ENCODE measurements at places on chromosomes 5 and 9. TPM values are rescaled to one million over a fixed set of nuclear protein-coding genes. Genes with fewer than 3 reads are reported as not detected.

GRCh38 chr5:71705421-71705820, 13.7 kb upstream of the CARTPT start:
- no peak overlapping the region for H3K4me3 ChIP-seq
- no peak overlapping the region for H3K27ac ChIP-seq
- H3K27me3 ChIP-seq: peaks cover 5% of the 10 kb centered on the region
- no peaks in the 10 kb centered on the region for H3K36me3 ChIP-seq
- DNase-seq: no peak
- peaks cover 13% of the 10 kb centered on the region for H3K4me1 ChIP-seq

DNA sequence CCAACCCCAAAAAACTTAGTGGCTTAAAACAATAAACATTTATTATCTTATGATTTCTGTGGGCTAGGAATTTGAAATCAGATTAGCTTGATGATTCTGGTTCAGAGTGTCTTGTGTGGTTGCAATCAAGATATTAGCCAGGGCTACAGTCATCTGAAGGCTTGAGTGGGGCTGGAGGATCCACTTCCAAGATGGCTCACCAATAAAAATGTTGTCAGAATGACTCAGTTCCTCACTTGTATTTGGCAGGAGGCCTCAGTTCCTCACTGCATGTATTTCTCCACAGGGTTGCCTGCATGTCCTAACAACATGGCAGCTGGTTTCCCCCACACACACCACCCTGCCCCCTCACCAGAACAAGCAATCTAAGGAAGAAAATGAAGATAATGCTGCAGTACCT, 98.2 kb upstream of the NIPBL start:
- no peak for DNase-seq
- no peaks in the 10 kb centered on the region for H3K4me1 ChIP-seq
- no peaks in the 10 kb centered on the region for H3K27me3 ChIP-seq

DNA sequence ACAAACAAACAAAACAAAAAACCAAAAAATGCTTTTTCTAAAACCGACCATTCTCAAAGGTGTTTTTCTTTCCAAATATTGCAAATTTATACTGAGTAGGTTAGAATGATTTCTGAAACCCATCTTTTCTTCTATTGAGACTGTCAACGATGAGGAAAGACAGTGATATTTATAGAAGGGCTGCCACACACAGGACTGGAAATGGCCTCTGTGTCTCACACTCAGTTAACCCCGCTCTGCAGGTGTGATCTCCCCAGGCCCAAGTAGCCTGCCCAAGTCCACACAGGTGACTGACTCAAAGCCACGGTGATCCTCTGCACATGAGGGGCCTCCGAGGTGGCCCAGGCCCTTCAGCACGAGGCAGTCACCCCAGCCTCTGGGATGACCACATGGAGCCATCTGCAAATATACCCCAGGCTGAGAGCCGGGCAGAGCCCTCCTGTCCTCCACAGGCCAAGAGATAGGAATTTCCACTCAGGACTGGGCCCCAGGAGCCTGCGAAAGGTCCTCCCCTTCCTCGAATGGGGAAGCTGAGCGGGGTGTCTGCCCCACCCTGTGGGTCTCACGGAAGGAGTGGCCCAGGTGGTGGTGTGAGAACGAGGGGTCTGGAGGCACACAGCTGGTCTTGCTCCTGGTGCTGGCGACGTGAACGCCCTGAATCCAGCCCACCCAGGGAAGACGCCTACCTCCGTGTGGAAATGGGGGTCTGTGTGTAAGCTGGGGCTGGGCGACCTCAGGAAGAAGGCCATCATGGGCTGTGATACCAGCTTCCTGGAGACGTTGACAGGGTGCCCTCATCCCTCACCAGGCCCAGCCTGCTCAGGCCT, 53.0 kb upstream of the PHYKPL start:
- no peaks in the 10 kb centered on the region for H3K27me3 ChIP-seq
- no peak for DNase-seq
- no peaks in the 10 kb centered on the region for H3K4me1 ChIP-seq
- no peaks in the 10 kb centered on the region for H3K36me3 ChIP-seq
- H3K4me3 ChIP-seq: no peak overlapping the region

GRCh38 chr9:131096269-131097125, at the start of gene AIF1L:
AIF1L (plus strand) TSS chr9:131096531; CDS start chr9:131096630, 99 bp downstream.
- H3K4me1 ChIP-seq: no peaks in the 10 kb centered on the region
- H3K4me3 ChIP-seq: peak within 1 kb of the TSS; percentile 53
- no peak within 1 kb of the TSS for H3K27ac ChIP-seq
- DNase-seq: peak; percentile 93
- peaks cover 27% of the 10 kb centered on the region for H3K27me3 ChIP-seq

DNA sequence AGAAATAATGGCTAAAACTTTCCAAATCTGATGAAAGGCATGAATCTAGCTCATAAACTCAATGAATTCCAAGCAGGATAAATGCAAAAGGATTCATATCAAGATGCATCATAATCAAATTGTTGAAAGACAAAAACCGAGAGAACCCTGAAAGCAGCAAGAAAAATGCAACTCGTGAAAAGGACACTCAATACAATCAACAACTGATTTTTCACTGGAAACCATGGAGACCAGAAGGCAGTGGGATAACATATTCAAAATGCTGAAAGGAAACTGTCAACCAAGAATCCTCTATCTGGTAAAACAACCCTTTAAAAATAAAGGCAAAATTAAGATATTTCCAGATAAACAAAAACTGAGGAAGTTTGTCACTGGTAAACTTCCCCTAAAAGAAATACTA, 9.5 kb downstream of the FBXL17 start:
- no peak overlapping the region for H3K27ac ChIP-seq
- 0 out of 2 replicates have a peak, but pooled peaks cover 1% of the 10 kb centered on the region for H3K36me3 ChIP-seq
- H3K4me1 ChIP-seq: no peaks in the 10 kb centered on the region
- DNase-seq: no peak
- no peak overlapping the region for H3K4me3 ChIP-seq

DNA sequence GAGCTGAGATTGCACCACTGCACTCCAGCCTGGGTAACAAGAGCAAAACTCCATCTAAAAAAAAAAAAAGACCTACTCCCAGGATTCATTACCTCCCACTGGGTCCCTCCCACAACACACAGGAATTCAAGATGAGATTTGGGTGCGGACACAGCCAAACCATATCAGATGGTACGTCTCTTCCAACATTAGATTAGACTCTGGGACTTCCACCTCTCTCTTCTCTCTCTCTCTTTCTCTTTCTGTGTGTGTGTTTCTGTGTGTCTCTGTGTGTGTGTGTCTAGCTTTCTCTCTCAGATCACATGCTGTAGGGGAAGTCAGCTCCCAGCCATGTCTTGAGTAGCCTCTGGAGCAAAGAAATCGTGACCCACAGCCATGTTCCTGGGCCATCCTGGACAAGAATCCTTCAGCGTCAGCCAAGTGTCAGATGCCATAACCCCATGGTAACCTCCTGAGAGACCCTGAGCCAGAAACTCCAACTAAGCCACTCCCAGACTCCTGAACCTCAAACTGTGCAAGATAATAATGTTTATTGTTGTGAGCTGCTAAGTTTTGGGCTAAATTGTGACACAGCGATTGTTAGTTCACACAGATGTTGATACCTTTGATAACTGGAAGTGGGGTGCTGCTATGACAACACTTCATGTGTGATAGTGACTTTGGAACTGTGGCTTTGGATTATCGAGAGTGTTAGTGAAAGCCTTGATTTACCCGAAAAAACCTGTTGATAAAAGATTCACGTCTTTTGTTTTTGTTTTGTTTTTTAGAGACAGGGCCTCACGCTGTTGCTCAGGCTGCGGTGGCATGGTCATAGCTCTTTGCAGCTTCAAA, 4.1 kb upstream of the CMBL start:
- no peaks in the 10 kb centered on the region for H3K27me3 ChIP-seq
- H3K4me3 ChIP-seq: no peak overlapping the region
- no peak for DNase-seq
- H3K27ac ChIP-seq: no peak overlapping the region
- H3K36me3 ChIP-seq: no peaks in the 10 kb centered on the region

- no peak for DNase-seq
- no peak overlapping the region for H3K27ac ChIP-seq
- H3K4me1 ChIP-seq: peaks cover 2% of the 10 kb centered on the region
- H3K4me3 ChIP-seq: no peak overlapping the region
Observed at GRCh38 chr9:130668659-130669058, 4.3 kb downstream of the PRDM12 start.

- H3K4me3 ChIP-seq: no peak overlapping the region
- H3K4me1 ChIP-seq: no peaks in the 10 kb centered on the region
- no peak overlapping the region for H3K27ac ChIP-seq
- no peaks in the 10 kb centered on the region for H3K27me3 ChIP-seq
- no peaks in the 10 kb centered on the region for H3K36me3 ChIP-seq
- no peak for DNase-seq
Observed at GRCh38 chr5:119055294-119055693, 15.6 kb upstream of the DMXL1 start.

- H3K27ac ChIP-seq: no peak overlapping the region
- DNase-seq: no peak
- H3K27me3 ChIP-seq: peaks cover 11% of the 10 kb centered on the region
Observed at GRCh38 chr5:13955896-13956295, 11.4 kb upstream of the DNAH5 start.

DNA sequence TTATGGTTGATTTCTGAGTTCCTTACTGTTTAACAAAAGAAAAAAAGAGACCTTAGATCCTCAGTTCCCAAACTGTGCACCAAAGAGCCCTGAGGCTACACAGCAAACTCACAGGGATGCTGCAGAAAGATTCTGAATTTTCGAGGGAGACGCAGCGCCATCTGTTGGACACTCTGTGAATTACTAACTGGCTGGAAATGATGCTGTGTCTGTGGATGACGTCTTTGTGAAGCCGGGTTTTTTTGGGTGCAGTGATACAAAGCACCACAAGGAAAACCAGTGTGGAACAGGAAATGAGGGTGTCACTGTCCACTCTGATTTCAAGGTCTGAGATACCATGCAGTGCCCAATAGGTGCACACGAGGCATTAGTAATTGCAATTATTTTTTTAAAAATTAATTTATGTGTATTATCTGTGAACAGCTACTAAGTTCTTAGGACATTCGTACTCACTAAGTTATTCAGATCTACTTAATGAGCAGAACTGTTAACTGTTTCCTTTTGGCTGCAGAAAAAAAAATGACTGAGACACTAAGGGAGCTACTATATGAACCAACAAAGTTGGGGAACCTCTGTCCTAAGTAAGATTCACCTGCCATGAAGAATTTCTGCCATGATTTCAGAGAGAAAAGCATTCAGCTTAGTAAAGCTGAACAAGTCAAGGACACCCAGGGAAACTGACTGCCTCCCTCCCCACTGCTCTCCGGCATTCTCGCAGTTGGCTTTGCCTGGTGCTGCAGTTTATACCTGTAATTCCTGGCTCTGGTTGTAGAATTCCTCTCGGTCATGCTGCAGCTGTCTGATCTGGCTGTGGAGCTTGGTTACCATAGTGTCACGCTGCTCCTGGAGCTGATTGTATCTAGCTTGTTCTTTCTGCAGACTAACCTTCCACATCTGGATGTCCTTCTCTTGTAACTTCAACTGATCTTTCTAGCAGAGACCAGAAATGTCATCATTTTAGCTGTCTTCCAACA, 23.4 kb downstream of the SPACA9 start:
- peak; percentile 84 for DNase-seq
- H3K27ac ChIP-seq: peak overlapping the region; percentile 26
- peaks cover 47% of the 10 kb centered on the region for H3K36me3 ChIP-seq

DNA sequence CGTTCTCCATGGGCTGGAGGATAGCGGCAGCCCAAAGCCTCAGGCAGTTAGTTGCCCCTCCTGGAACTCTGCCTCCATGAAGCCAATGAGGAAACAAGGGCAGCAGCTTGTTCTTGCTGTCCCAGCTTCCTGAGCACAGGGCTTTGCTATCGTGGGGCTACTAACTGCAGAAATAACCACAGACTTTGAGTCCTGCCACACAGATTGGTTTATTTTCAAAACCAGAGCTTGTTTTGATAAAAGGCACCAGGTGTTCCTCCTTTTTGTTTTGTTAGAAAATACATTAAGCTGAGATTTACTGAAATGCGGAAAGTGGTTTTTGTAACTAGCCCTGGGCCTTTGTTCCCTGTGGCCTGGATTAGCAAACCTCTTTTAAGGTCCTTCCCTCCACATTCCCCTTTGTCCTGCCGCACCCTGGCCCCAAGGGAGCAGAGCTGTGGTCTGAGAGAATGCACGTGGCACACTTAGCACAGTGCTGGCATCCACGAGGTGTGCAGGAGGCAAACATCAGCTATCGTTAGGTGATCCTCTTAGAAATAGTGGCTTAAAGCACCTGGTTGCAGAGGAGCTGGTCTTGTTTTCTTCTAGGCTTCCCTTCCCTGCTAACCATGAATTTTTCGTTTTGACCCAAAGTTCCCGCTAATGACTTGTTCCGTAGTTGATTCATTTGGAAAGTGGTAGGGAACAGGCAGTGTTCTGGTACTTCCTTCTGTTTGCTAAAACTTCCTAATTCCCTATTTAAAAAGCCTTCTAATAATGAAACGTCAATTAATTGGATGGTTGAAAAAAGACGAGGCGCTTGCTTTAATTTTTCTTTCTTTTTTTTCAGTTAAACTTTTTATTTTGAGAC, 21.5 kb downstream of the MVB12B start:
- no peak overlapping the region for H3K27ac ChIP-seq
- H3K4me3 ChIP-seq: no peak overlapping the region
- no peak for DNase-seq
- no peaks in the 10 kb centered on the region for H3K4me1 ChIP-seq
- peaks cover 18% of the 10 kb centered on the region for H3K36me3 ChIP-seq
- H3K27me3 ChIP-seq: no peaks in the 10 kb centered on the region

DNA sequence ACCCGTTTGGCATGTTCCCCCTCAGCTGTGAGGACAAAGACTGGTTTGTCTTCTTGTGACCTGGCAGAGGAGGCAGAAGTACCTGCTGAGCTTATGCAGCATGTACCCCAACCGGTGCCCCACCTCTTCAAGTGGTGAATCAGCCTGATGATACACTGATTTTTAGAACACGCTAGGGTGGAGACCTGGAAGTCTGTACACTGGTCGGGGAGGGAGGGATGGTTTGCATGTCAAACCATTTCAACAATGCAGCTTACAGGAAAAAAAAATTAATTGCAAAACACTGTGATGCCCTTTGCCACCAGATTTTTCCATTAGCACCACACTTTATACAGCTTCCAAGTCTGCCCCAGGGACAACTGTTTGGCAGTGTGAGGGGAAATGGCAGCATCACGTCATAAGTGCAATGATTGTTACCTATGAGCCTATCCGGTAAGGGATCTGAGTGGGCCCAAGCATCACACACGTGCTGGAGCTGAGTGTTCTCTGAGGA, 155.1 kb upstream of the DMRT1 start:
- no peak for DNase-seq
- H3K4me1 ChIP-seq: no peaks in the 10 kb centered on the region
- no peak overlapping the region for H3K4me3 ChIP-seq
- no peaks in the 10 kb centered on the region for H3K36me3 ChIP-seq
- H3K27me3 ChIP-seq: no peaks in the 10 kb centered on the region
- peak overlapping the region; percentile 91 for H3K27ac ChIP-seq

DNA sequence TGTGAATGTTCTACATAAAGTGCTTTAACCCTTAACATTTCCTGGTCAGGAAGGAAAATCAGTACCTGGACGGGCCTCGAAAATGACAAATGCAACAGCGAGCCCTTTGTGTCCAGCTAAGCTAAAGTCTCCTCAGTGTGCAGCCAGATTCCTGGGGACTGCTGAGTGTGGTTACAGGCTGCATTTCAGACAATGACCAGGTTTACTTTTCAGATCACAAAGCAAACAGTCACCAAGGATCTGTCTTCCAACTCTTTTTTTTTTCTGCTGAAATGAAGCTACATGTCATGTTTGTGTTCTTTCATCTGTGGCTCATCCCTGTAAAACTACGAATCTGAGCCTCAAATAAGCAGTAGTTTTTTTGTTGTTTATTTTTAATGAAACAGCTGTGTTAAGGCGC, 20.8 kb downstream of the SLC46A2 start:
- H3K27me3 ChIP-seq: no peaks in the 10 kb centered on the region
- no peak for DNase-seq
- H3K4me1 ChIP-seq: no peaks in the 10 kb centered on the region
- no peak overlapping the region for H3K27ac ChIP-seq
- peaks cover 6% of the 10 kb centered on the region for H3K36me3 ChIP-seq

The EFNA5 gene
- polyA plus RNA-seq: 0.81 TPM

The C6 gene
- polyA plus RNA-seq: 0.02 TPM

The PCA3 gene
- 0.21 TPM for polyA plus RNA-seq

The TICAM2 gene
- not detected for polyA plus RNA-seq

The LCN1 gene
- not detected for polyA plus RNA-seq

All from SK-N-SH (cell line).